ENCODE measurements at places on chromosomes 7 and 10.

DNA sequence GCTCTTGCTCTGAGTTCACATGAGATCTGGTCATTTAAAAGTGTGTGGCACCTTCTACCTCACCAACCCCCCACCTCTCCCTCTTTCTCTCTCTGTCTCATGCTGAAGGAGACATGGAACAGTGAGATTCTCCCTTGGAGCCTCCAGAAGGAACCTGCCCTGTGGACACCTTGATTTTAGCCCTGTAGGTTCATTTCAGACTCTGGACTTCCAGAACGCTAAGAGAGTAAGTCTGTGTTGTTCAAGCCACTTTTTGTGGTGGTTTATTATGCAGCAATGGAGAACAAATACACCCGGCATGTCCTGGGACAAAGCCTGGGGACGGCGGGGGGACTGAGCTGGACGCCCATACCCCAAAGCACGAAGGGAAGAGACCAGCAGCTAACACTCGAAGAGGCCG, 20.7 kb upstream of the GIMAP8 start:
- DNase-seq, result no peak

GRCh38 chr7:102222445-102222844, 64.2 kb upstream of the SH2B2 start:
- DNase-seq, result no peak

DNA sequence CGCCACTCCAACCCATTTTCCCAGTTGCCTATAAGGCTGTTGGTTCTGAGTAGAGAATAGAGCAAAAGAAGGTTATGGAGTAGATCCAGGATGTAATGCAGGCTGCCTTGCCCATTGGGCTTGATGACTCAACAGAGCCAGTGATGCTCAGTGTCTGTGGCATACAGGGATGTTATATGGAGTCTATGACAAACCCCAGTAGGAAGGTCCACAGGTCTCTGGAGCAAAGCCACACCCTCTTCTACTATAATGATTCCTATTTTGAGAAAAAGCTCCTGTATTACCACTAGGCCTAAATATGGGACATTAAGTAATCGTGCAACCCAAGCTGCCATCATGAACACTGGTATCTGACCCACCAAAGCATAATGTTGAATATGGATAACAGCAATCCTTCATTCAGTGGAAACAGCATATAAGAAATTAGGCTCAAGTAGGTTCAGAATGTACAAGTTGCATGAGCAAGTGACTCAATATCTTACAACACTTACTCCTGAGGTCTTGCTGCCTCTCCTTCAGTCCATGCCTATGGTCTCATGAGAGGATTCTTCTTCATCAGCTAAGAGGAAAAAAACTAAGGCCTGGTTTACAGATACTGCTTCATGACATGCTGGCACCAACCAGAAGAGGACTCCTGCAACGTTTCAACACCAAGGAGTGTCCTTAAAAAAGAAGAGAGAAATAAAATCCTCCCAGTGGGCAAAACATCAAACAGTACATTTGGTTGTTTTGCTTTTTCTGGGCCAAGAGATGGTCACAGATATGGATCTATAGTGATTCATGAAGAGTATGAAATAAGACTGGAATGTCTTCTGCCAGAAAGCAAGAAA, 14.8 kb upstream of the FHIP2A start:
- DNase-seq, result no peak

DNA sequence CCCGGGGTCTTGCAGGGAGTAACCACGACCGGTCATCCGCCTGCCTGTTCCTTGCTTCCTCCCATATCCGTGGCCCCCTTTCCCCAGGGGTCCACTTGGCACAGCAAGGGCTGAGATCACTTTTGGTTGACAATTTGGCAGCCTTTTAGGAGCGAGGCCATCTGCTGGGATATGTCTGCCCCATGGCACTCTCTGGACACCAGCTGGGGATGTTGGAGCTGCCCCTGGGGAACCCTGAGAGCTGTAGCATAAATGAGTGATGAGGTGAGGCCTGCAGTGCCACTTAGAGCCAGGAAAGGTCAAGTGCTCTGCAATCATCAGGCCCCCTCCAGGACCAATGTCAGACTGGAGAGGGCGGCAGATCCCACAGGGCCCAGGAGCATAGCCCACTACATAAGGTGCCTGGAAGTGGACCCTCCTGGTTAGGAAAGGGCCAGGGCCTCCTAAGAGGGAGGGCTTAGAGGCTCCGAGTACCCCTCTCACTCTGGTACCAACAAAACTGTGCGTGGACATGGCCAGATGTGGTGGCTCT, 92.1 kb downstream of the HIP1 start:
- no peak for DNase-seq

DNA sequence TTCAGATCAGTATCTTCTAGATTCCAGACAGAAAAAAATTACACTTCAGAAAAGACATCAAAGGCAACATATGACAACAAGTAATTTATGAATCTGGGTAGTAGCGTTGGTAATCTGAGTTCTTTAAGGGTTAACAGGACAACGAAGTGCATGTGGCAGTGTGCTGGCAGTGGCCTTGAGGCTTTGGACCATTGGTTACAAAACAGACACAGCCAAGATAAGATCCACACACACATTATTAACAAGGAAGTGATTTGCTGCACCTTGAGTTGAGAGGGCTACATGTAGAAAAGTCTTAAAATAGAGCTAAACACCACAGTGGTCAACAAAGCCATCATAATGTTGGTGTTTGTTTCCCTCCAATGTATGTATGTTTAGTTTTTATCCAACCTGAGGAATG, 40.6 kb downstream of the AKR1D1 start:
- no peak for DNase-seq

DNA sequence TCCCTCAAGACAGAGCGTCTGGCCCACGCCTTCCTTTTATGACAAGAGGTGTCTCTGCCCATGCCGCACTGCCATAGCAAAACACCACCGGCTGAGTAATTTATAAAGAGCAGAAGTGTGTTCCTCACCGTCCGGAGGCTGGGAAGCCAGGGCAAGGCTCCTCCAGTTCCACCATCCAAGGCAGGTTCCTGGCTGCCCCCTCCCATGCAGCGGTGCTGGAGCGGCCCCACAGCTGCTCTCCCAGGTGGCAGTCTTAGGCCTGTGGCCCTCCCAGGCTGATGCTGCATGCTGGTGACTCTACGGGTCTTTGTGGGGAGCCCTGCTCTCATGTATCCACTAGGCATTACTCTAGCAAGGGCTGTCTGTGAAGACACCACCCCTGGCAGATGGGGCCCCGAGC, 113.1 kb downstream of the TCERG1L start:
- no peak for DNase-seq

DNA sequence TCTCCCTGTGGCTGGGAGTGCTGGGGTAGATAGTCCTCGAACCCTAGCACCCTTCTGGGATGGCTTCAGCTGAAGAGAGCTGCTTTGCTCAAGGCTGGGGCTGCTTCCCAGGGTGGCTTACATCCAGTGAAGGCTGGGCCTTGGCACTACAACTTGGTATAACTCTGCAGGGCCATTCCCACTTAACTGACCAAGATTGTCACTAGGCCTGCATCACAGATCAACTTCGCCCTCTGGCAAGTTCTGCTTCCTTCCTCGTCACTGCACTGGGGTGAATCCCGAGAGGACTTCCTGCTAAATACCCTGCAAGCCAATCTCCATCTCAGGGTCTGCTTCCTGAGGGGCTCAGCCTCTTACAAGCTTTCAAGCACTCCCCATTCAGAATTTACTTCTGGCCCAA, 195.2 kb downstream of the DOCK4 start:
- no peak for DNase-seq

All from GM20000 (cell line).